ENCODE measurements at places on chromosomes 1 and 21.

DNA sequence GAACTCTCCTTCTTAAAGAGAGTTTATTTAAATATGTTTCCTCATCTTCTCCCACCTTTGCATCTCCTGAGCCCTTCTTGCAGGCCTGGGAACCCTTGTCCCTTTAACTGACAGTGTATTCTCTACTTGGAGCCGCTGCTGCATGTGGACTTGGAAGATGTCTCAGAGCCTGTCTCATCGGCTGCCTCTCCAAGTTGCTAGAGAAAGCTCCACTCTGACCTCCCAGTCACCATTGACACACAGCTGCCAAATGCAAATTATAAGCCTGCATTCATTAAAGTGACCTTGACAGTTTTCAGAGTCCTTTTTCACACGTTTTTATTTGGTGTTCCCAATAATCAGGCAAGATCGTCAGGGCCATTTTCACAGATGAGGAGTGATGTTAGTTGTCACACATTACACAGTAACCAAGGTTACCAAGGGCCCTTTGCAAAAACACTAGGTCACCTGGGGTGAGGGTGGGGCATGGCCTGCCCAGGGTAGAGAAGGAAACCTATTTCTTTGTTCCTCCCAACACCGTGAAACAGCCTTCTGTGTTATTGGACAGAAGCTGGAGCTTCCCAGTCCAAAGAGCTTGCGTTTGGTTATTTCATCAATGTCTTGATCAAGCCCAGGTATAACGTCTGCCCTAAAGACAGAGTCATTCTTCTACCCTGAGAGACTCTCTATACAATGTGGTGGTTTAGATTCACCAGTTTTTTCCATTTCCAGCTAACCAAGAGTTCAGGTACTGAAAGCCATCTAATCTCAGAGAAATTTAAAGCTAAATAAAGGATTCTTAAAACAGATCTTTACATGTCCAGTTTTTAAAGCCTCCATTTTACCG lies 164.1 kb downstream of the GALNT2 start:
- no peak for DNase-seq

DNA sequence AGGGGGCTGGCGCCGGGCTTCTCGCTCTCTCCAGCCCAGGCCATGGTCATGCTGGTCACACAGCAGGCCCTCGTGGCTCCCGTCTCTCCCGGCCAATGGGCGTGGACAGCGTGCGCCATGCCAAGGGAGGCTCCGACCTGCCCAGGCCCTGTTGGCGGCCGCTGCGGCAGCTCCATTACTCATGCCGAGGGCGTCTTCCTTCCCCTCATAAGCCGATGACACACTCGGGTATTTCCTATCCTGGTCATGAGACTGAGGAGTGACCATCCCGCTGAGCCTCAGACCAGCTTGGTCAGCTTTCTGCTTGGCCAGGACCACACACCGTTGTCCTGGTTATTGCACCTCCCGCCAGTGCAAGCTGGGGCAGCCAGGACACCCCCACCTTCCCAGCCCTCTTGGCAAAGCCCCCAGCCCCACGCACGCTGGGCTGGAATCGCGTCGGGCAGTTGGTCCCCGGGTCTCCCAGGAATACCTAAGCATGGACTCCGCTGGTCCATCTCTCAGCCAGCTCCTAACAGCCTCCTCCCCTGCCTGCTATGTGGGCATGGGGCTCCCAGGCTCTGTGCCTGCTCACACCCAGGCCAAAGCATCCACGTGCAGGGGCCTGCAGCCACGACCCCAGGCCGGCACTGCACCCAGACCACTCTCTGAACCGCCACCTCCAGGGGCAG lies 49.8 kb downstream of the ARHGEF16 start:
- peak; percentile 88 for DNase-seq

- no peak for DNase-seq
Measured at GRCh38 chr1:244052728-244053312, 1.7 kb downstream of the ZBTB18 start.

GRCh38 chr1:64404202-64404601 lies 65.7 kb upstream of the CACHD1 start:
- DNase-seq, result no peak

DNA sequence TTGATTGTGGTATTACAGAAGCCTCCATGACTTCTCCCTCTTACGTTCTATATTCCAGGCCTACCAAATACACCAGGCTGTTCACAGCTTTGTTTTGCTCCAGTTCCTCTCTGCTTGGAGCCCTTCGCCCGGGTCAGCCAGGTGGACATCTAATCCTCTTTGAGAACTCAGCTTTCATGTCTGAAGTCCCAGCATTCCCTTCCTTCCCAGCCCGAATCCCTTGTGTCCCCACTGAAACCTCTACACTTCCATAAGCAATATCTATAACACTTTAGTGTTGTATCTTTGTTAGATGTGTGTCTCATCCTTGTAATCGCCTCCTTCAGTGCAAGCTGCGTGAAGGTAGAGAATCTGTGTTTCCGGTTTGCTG lies 1.9 kb downstream of the RNF11 start:
- no peak for DNase-seq

DNA sequence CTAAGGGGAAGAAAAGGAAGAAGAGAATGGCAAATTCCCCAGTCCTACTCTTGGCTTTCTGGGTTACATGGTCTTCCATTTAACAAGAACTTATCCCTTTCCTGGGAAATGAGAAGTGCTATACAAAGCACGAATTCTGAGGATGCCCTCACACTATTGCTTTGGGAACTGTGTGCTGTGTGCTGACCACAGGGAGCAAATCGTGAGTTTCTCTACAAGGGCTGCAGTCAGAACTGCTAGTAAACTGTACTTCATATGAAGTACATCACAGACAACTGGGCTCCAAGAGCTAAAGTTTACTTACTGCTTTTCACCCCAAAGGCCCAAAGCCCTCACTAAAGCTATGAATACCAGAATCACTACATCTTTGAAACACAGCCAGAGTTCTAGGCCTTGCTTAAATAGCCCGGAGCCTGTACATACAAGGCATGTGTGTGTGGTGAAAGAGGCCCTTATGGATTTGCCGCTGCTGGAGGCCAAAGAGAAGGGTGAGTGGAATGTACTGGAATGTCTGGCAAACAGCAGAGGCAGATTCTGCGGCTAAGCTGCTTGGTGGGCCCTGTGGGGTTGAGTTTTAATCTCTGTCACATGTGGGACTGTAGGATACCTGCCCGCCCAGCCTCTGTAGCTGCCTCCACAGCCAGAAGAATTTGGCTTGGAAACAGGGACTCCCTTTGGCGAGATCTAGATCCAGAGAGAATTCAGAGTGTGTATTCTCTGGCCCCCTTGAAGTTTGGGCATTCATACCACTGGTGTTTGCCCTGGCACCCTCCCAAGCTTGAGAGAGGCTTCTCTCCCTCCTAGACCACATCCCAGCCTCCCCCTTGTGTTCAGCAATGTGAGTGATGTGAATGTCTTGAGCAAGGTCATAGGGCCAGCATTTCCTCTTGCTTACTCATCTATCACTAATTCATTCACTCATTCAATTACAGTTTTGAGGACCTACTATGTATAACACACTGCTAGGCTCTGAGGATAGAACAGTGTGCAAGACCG lies 21.9 kb upstream of the TRIM67 start:
- no peak for DNase-seq

DNA sequence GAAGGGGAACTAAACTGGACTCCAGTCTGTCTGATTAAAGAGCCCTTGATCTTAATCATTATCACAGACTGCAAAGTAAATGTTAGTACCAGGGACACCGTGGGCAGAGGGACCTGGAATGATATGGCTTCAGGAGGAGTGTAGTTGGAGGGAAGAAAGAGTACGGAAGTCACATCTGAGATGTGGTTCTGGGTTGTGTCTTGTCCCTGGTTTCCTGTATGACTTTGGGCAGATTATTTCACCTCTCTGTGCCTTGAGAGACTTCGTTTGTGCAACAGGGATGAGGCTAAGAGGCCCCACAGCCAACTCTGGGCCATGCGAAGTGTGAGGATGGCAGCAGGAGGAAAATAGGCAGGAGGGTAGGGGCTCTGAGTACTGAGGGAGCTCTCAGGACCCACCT lies 76.1 kb upstream of the SLC2A1 start:
- DNase-seq, result no peak

DNA sequence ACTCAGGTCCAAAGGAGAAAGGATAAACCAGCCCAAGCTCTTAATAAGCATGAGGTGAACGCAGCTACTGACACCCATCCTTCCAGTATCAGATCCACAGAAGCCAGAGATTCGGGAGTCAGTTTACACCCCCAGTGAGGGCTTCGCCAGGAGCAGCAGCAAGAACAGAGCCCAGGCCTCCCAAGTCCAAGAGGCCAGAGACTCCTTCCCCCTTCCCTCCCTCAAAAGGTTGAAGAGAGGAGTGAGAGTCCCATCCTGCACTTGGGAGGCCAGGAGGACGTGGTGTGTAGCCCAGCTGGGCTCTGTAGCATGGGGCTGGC lies 72.8 kb downstream of the MRPL37 start:
- DNase-seq, result no peak

Measured in pulmonary artery endothelial cell (primary cell).